DMS153 (cell line): ENCODE measurements at places on chromosomes 6 and 20.

GRCh38 chr6:36754582-36755434, 57.2 kb downstream of the RAB44 start:
- peak; percentile 2 for DNase-seq

DNA sequence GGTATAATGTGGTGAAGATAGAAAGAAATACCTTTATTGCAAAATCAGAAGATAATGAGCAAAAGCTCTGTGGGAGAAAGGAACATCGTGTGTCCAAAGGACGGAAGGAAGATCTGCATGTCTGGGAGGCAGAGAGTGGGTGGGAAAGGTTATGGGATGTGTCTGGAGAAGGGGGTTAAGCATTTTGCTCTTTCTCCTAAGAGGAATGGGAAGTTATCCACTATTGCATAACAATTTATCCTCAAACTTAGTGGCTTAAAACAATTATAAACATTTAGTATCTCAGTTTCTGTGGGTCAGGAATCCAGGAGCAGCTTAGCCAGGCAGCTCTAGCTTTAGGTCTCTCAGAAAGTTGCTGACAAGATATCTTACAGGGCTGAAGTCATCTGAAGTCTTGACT, 229.1 kb upstream of the CITED2 start:
- no peak for DNase-seq

GRCh38 chr6:41560431-41561192, 14.4 kb downstream of the FOXP4 start:
- DNase-seq = no peak

GRCh38 chr6:68638230-68638900, 3.3 kb downstream of the ADGRB3 start:
- no peak for DNase-seq

DNA sequence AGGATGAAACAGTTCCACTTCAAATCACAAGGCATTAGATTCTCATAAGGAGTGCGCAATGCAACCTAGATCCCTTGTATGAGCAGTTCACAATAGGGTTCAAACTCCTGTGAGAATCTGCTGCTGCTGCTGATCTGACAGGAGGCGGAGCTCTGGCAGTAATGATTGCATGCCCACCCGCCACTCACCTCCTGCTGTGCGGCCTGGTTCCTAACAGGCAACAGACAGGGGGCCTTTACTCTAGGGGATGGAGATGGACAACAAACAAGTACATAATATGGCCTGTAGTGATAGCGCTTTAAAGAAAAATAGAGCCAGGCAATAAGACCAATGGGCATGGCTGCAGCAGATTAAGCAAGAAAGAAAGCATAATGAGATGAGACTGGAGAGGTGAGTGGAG, 2.7 kb upstream of the TBC1D22B start:
- no peak for DNase-seq

GRCh38 chr6:158543606-158544185, 16.2 kb upstream of the TMEM181 start:
- DNase-seq = no peak

- DNase-seq = peak; percentile 5
These were observed 116.7 kb upstream of the SSTR4 start for GRCh38 chr20:22918286-22918983.

- DNase-seq = no peak
These were observed 6.2 kb downstream of the CPXM1 start for GRCh38 chr20:2794202-2794748.

- no peak for DNase-seq
These were observed 56.1 kb downstream of the GNAS-AS1 start for GRCh38 chr20:58794510-58795180.

DNA sequence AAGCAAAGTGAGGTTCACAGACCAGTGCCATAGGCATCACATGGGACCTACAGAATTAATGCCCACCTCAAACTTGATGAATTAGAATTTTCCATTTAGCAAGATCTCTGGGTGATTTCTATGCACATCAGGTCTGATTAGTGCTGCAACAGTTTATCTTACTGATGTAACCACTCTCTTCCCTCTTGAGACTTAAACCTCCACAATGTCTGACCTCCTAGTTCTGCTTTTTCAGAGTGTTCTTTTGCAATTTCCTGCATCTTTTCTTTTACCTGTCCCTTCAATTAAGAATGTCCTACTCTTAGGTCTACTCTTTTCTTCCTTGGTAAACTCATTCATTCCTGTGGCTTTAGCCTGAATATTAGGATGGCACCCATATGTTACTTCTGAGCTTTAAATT, 615.3 kb downstream of the TFAP2A start:
- no peak for DNase-seq

- DNase-seq = no peak
These were observed 49.3 kb downstream of the PRR18 start for GRCh38 chr6:166258854-166259276.

GRCh38 chr6:53979468-53980067, 131.7 kb upstream of the MLIP start:
- DNase-seq = no peak

GRCh38 chr6:30972816-30973215, 10.7 kb upstream of the MUC21 start:
- DNase-seq = no peak

- peak; percentile 74 for DNase-seq
These were observed 29.2 kb downstream of the MBOAT1 start for GRCh38 chr6:20182926-20183521.

DNA sequence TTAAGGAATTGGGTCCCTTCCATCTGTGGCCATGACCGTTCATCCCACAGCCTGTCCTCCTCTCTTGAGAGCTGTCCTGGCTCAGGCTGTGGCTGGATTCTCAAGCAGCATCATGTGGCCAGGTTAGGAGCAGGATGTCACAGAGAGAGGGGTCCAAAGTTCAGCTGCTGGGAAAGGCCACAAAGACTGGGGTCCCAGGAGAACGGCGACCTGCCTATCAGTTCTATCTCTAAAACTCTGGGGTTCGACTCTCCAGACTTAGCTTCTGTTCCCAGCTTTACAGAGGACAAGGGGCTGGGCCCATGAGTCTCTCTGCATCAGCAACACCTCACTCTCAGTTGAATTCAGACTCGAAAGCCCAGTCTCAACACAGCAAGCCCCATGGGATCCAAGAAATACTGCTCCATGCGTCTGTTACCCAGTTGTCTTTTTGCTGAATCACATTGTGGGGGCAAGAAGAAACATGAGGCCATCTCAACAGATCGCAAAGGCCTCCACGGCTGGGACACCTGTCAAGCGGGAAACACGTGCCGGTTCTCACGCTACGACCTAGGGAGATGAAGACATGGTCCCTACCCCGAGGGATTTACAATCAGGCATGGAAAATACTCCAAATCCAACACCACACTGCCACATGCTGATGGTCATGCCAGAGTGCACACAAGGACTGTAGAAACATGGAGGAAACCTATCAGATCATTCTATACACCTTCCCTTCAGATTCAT, 95.4 kb downstream of the SLC22A23 start:
- no peak for DNase-seq

- DNase-seq = peak; percentile 76
These were observed at the start of gene LRP11 for GRCh38 chr6:149863698-149864577. Gene LRP11, minus strand, starts transcription at chr6:149864359. Its CDS starts 339 bp downstream, at chr6:149864020.

GRCh38 chr6:85612690-85613474, 19.2 kb upstream of the SNX14 start:
- DNase-seq = no peak

DNA sequence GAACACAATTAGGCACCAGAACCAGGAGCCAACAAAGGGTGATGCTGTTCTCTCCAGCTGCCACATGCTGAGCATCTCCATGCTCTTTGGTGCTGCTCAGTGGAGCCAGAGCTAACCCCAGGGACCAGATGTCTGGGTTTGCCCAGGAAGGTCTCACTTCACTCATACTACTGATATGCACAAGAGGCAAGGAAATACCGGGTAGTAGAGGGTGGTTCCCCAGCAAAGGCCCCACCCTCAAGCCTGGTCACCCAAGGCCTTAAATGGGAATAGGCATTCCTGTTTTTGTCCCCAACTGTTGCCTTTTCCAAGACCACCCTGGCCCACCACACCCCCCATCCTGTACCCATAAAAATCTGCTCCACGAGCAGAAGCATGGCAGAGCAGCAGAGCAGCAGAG, 204.5 kb upstream of the TAB2 start:
- no peak for DNase-seq

DNA sequence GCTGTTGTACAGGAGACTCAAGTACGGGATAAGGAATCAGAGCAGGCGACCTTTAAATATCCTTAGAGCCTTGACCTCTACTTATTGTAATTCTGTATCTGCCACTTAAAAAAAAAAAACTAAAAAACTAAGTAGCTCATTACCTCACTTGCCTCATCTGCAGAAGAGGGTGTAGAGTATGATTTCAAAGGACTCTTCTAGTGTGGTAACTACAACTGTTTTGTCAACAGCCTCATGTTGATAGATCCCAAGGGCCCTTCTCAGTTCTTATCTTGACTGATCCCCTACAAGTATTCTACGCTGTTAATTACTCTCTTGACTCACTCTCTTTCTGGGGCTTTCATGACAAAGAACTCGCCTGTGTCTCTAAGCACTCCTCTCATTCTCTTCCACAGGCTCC, 16.7 kb upstream of the PDYN start:
- no peak for DNase-seq

DNA sequence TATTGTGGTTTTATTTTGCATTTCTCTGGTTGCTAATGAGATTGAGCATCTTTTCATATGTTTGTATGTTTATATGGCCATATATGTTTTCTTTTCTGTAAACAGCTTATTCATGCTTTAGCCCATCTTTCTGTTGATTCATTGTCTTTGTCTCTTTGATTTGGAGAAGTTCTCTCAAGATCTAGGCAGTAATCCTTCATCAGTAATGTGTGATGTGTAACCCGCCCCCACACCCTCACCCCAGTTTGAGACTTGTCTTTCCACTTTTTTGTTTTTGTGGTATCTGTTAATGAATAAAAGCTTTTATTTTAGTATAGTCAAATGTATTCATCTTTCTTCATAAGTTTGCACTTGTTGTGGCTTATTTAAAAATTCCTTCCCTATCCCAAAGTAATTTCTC, 26.0 kb downstream of the ZC3H12D start:
- DNase-seq = no peak

- DNase-seq = no peak
These were observed 70.6 kb downstream of the OLIG3 start for GRCh38 chr6:137423451-137424168.

DNA sequence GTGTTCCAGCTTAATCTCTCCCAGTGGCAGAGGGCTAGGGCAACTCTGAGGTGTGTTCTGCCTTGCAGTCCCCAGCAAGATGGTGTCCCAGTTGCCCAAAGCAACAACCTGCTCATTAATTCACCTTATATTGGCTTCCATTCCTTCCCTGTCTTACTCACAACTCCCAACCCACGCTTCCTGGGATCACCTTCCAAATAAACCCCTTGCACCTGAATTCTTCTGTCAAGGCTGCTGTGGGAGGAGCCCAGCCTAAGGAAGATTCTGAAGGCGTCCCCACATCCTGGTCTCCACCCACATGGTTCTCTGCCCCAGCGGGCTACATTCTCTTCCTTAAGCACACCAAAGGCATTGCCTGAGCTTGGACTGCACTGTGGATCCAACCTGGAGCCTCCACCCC, 116.6 kb upstream of the MAFB start:
- no peak for DNase-seq

DNA sequence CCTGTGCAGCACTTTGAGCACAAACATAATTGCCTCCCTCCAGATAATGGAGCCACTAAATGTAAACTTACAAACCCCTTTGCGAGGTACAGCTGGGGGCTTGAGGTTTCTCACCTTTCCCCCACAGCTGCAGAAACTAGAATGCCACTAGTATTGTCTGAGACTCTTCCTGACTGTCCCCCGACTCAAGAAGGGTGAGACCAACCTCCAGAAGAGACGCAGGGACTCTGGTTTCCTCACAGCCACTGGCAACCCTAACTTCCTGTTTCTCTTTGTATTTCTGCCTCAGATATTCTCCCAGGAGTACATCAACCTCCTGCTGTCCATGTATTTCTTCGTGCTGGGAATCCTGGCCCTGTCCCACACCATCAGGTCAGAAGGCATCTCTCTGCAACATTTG, 23.6 kb downstream of the HM13 start:
- DNase-seq = no peak

DNA sequence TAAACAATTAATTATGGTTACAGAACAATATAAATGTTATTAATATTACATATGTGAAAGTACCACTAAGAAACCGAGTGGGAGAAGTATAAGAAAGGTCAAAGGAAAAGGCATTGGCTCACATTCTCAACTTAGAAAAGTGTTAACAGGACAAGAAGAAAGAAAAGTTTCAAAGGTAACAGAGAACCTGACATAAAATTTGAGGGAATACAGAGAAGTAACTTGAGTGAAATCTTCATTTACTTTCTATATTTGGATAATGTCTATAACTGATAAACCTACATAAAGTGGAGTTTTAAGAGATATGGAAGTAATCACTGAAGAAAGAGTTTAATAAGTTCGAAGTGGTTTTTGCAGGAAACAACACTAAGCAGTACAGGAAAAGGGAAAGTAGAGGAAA, 30.1 kb downstream of the REPS1 start:
- DNase-seq = no peak

GRCh38 chr6:147873816-147874215, 365.3 kb downstream of the SAMD5 start:
- DNase-seq = no peak

- no peak for DNase-seq
These were observed 697.3 kb downstream of the FRK start for GRCh38 chr6:115363379-115363778.
